ENCODE measurements at places on chromosomes 12 and 14.

DNA sequence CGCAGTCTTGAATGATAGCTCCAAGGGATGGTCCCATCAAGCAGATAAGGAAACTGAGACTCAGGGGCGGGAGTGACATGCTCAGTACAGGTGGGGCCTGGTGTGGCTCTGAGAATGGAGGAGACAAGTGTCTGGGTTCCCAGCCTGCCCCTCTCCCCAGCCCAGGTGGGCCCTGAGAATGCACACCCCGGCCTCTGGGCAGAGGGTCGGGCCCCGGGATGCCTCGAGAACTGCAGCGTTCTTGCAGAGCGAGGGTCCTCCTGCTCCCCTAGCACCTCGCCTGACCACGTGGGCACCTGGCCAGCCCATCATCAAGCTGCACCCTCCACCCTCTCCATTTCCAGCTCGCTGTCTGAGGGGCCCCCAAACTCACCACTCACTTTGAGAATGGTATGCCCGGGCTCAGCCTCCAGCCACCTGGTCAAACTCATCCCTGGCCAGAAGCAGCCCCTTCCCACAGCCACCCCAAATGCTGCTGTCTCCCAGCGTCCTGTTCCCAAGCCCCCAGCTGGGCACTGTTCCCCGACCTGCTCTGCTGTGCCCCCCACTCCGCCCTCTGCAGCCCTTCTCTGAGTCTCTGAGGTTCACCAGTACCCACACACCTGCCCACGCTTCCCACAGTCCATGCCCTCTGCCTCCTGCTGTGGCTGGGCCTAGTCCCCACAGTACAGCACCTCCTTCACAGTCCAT is 44.3 kb downstream of the CYP46A1 start:
- DNase-seq: no peak

GRCh38 chr12:91142221-91142631 is 30.9 kb upstream of the LUM start:
- DNase-seq: no peak

DNA sequence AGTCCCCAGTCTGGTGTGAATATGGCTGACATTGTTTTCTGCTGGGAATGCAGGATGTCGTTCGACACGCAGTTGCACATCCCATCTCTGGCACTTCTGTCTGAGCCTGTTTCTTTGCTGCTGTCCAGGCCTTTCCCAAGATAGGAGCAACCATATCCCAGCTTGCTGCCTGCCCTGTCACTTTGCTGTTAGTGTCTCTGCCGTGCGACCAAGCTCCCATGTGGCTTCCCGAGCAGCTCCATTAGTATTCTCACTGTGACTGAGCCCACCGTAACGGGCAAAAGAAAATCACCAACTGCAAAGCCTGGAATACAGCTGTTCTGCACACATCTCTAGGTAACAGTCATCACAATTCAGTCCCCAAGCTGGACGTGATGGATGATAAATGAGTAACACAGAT is 66.0 kb upstream of the CPSF6 start:
- DNase-seq: no peak

DNA sequence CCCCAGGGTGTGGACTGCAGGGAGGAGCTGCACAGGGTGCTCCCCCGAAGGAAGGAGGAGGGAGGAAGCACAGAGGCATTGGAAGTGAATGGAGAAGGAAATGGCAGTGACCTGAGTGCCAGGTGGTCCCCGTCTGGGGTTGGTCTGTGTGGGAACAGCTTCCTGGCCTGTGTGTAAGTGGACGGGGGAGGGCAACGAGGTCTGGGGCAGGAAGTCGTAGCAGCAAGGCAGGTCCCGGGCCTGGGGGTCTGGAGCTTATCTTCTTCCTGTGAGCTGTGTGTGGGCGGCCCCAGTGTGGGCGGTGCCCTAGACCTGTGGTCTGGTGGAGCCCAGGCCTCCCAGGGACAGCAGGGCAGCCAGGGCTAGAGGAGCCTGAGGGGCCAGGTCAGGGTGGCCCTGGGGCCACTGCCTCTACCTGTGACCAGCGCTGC is 382.1 kb downstream of the TMEM121 start:
- DNase-seq: peak; percentile 82

- no peak for DNase-seq
Measured at GRCh38 chr14:47269756-47270492, 405.5 kb downstream of the MDGA2 start.

- DNase-seq: no peak
Measured at GRCh38 chr12:64598831-64599230, 11.5 kb upstream of the RASSF3 start.

GRCh38 chr12:103729499-103729898 is 111.5 kb downstream of the NT5DC3 start:
- no peak for DNase-seq

GRCh38 chr12:91417650-91418049 is 235.0 kb upstream of the DCN start:
- no peak for DNase-seq

DNA sequence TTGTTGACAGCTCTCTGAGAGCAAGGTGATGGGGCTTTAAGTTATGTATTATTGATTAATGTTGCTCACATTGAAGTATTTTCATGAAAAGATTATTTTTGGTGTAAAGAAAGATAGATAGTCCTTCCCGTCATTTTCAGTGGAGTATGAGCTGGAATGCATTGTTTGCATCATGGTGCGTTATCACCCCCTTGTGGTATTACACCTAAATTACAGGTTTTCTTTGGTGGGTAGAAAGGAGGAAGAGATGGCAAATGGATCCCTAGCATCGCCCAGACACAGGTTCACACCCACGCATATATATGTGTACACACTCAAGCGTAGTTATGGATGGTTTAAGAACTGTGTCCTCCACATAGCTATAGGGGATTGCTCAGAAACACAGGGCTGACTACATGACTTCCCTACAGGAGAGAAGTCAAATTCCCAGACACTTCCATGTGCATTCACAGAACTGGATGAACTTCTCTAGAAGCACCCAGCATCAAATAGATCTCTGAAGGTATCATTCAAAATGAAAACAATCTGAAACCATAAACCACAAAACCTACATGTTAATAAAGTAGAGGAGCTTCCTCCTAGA is 14.4 kb upstream of the SERPINA10 start:
- DNase-seq: no peak

GRCh38 chr12:98939350-98939749 is 294.3 kb downstream of the APAF1 start:
- no peak for DNase-seq

Data from KG1 (cell line).